Small intestine (tissue), 16 donors: ENCODE measurements at places on chromosomes 7 and 10. TPM values are rescaled to one million over a fixed set of nuclear protein-coding genes. Genes with fewer than 3 reads are reported as not detected.
A peak's percentile ranks its signal among the peaks of the same experiment; 100 is the strongest.

The C10orf62 gene
- polyA plus RNA-seq = 0.41 TPM

The GRID2IP gene
- not detected for polyA plus RNA-seq

The IDI2 gene
- not detected for polyA plus RNA-seq

The GPC2 gene
- polyA plus RNA-seq = 0.94 TPM

The ITIH2 gene
- polyA plus RNA-seq = not detected

The JCAD gene
- polyA plus RNA-seq = 0.54 TPM

The UCN3 gene
- 1.9 TPM for polyA plus RNA-seq

DNA sequence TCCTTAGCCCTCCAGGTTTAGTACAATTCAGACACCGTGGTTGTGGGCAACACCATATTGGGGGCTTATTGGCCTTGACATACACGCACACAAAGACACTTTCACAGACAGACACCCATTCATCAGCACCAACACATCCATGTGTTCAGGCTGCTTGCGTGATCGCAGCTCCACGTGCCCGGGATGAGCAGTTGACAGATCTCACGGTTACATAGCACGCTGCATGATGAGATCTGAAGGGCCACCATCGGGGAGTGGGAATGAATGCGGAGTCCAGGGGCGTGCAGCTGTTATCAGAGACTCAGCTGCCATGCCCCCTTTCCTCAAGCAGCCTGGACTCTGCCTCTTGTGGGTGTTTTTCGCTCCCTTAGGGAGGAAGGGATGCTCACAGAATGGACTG, 285.2 kb downstream of the USP6NL start:
- no peak for DNase-seq
- H3K36me3 ChIP-seq = peaks cover 4% of the 10 kb centered on the region
- no peak overlapping the region for H3K4me3 ChIP-seq
- no peak overlapping the region for H3K27ac ChIP-seq
- H3K27me3 ChIP-seq = no peaks in the 10 kb centered on the region
- H3K4me1 ChIP-seq = no peaks in the 10 kb centered on the region

- no peaks in the 10 kb centered on the region for H3K36me3 ChIP-seq
- H3K4me1 ChIP-seq = no peaks in the 10 kb centered on the region
- no peaks in the 10 kb centered on the region for H3K27me3 ChIP-seq
- peak; percentile 29 for DNase-seq
- H3K4me3 ChIP-seq = no peak overlapping the region
These were observed 59.2 kb downstream of the CDHR3 start for GRCh38 chr7:106022193-106022821.

DNA sequence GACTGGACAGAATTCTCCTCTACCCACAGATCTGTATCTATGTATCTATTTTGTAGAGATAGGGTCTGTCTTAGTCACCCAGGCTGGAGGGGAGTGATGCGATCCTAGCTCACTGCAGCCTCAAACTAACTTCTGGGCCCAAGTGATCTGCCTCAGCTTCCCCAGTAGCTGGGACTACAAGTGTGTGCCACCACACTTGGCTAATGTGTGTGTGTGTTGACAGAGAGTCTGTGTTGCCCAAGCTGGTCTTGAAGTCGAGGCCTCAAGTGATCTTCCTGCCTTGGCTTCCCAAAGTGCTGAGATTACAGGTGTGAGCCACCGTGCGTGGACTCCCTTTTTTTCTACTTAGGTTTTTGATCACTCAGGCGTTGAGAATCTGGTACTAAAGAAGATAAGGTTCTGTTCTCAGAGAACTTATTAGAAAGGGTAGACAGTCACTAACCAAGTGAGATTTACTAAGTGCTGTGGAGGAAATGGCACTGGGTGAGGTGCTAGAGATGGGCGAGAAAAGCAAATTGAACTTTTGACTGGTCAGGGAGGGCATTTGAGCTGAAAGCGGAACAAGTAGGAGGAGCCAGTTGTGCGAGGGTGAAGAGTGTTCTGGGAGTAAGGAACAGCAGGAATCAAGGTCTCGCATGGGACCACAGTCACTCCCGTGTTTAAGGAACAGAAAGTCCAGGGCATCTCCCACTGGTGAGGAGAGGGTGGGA, 18.0 kb downstream of the NDUFB2 start:
- no peaks in the 10 kb centered on the region for H3K27me3 ChIP-seq
- DNase-seq = no peak
- H3K4me1 ChIP-seq = no peaks in the 10 kb centered on the region
- no peak overlapping the region for H3K27ac ChIP-seq
- no peak overlapping the region for H3K4me3 ChIP-seq

DNA sequence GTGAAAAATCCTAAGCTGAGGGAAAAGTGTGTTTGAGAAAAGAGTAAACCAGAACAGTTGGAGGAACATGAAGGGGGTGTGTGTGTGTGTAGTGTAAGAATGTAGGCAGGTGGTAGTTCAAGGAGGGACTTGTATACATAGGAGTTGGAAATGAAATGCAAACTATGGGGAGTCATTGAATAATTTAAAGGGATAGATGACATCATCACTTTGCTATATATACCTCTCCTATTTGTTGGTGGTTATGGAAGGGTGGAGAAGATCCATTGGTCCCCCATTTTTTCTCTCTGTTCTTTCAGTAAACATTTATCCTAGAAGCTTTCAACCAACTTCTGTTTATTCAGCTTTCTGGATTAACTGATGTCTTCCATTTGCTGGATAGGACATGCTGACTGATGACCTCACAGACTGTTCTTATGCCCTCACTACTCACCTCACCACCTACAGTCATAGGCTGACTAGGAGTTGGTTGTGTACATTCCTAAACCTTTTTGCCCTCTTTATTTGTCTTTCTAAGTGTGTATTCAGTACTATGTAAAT, 20.8 kb downstream of the PPP1R9A start:
- no peaks in the 10 kb centered on the region for H3K4me1 ChIP-seq
- DNase-seq = no peak
- no peaks in the 10 kb centered on the region for H3K27me3 ChIP-seq
- H3K36me3 ChIP-seq = no peaks in the 10 kb centered on the region
- no peak overlapping the region for H3K4me3 ChIP-seq

DNA sequence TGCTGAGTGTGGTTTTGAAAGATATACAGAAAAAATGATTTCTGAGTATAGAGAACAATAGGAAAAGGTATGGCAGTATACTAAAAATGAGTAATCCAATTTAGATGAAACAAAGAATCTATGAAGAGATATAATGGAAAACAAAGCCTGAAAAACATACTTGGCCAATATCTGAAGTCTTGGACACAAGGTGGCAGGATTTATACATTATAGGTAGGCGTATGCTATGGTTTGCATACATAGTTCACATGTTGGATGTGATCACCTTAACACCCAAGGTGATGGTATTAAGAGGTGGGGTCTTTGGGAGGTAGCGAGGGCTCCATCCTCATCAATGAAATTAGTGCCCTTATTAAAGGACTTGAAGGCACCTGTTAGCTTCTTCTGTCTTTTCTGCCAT, 34.5 kb upstream of the BPGM start:
- H3K27me3 ChIP-seq = peaks cover 4% of the 10 kb centered on the region
- H3K36me3 ChIP-seq = no peaks in the 10 kb centered on the region
- H3K4me1 ChIP-seq = no peaks in the 10 kb centered on the region
- no peak overlapping the region for H3K4me3 ChIP-seq
- DNase-seq = peak; percentile 25
